G401 (cell line): ENCODE measurements at places on chromosomes 1 and 21. TPM values are rescaled to one million over a fixed set of nuclear protein-coding genes. Genes with fewer than 3 reads are reported as not detected.
A peak's percentile ranks its signal among the peaks of the same experiment; 100 is the strongest.

CD1D gene
- total RNA-seq, result not detected in 2 replicates

HSF2BP gene
- 5.3 and 9.1 TPM in 2 replicates for total RNA-seq

TENT5C gene
- total RNA-seq, result 0.25 and 0.85 TPM in 2 replicates

KMO gene
- total RNA-seq, result not detected in 2 replicates

GRCh38 chr1:36846357-36846756 is 188.0 kb downstream of the GRIK3 start:
- peak; percentile 32 for DNase-seq

DNA sequence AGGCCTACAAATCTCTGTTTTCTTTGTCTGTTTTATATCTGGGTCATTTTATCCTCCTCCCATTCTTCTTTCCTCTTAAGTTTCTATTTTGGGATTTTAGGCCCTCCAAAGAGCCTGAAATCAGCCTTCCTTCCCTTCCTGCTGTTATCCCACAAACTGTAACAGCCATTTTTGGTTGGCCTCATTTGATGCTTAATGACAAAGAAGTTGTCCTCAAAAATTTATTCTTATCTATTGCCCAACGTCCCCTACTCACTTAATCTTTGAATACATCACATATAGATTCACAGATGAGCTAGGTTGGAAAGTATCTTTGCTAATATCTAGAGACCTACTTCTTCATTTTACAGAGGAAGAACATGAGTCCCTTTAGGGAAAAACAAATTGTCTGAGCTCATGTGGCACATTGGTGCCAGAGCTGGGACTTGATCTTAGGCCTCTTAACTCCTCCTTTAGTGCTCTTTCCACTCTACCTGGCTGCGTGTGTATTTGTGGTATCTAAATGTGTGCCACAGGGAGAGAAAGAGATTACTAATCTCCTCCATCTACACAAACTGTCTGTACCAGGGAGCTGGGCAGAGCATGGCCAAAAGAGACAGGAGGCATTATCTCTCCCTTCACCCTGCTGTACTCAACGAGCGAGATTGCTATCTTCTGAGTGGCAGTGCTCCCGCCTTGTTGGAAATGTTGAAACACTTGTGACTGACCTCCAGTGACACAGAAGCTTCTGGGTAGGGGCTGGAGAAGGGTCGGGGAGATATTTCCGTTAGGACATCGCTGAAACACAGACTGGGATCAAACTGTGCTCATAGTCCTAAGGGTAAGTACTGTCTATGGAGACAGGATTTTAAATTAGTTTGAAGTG is 30.1 kb downstream of the RHEX start:
- no peak for DNase-seq

DNA sequence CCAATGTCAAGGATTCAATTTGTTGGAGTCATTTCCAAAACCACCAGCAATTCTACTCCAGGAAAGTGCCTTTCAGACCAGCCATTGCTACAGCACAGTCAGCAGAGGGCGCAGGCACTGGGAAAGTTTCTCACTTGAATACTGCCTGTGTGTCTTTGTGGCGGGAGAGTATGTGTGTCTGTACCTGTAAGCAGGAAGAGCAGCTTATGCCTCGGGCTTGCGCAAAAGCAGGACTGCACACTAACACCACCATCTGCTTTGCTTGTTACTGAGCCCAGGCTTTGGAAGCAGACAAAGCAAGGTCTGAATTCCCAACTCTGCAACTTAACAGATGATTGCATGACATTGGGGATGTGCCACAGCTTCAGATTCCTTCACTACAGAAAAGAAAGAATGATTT is 7.0 kb upstream of the CTSE start:
- DNase-seq, result peak; percentile 94

DNA sequence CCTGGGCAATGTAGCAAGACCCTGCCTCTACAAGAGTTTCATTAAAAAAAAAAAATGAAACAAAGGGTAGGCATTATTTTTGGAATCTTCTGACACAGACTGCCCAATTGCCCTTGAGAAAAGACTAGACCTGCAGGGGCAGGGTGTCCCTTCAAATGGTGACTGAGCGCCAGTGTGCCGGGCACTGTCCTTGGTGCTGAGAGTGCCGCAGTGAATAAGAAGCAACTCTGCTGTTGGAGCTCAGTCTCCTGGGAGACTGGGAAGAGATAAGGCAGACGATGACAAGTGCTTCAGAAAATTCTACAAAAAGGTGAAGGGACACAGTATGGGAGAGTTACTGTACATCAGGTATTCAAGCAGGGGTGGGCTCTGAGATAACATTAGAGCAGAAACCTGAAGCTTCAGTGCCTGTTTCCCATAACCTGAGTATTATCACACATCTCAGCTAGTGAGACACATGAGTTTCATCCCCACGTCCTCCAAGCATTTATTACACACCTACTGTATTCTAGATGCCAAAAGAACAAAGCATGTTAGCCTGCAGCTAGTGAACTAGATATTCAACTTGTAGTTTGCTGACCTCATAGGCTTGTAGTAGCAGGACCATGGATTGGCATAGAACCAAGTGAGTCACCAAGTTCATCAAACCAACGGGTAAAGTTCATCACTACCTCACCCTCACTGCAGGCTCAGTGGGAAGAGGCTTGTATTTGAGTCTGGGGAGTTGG is 18.4 kb upstream of the RPL11 start:
- DNase-seq, result no peak

GRCh38 chr1:53505401-53505800 is 46.2 kb downstream of the DMRTB1 start:
- DNase-seq, result peak; percentile 13

- no peak for DNase-seq
Observed at GRCh38 chr1:185767508-185768120, 33.4 kb downstream of the HMCN1 start.

GRCh38 chr1:2044510-2045319 is 5.5 kb upstream of the PRKCZ start:
- peak; percentile 71 for DNase-seq

GRCh38 chr1:186845576-186846210 is 16.9 kb downstream of the PLA2G4A start:
- DNase-seq, result no peak

DNA sequence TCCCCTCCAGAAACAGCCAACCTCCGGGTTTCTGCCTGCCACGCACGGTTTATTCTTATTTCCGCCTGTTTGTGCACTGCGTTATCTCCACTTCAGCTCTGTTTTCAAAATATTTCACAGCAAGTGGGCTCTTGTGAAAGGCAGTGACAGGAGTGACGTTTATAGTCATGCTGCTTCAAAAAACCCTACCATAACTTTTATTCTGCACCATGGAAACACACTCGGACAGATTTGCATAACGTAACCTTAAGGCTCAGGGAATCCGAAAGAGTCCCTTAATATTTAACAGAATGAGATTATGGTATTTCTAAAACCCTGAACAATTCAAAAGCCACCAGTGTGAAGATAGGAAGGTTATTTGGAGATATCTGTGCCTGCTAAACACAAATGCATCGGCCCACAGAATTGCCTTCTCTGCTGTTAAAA is 782 bp upstream of the SDE2 start:
- DNase-seq, result peak; percentile 59

DNA sequence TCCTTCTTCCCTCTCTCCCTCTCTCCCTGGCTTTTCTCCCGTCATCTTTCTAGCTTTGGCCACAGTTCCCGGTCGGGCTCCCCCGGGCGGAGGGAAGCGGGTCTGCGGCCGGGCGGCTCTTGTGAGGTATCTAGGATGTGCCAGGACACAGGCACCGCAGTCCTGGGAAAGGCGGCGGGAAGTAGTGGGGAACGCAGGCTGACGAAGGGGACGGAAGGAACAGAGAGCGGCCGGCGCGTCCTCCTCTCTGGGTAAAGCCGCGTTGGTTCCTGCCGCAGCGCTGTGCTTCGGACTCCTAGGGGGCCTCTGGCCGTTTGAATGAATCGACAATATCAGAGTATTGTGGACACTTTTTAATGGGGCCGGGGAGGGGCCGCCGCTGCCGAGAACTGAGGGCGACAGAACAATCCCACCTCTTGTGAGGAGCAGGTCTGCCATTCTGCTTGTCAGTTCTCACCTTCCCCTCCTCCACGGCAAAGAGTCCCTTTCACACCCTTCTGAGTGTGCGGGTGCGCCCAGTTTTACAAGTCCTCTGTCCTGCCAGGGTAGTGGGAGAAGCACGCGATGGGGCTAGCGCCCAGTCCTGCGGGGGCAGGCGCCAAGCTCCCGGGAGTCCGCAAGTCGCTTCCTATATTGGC is 1.2 kb upstream of the LHX9 start:
- peak; percentile 29 for DNase-seq

- no peak for DNase-seq
Observed at GRCh38 chr1:81304187-81304586, 496.5 kb upstream of the ADGRL2 start.
